ENCODE measurements at places on chromosomes 5 and 9. TPM values are rescaled to one million over a fixed set of nuclear protein-coding genes. Genes with fewer than 3 reads are reported as not detected.

- no peak for DNase-seq
Observed at GRCh38 chr5:69007163-69007562, 86.7 kb upstream of the SLC30A5 start.

The SH3GLB2 gene
- 33.9 TPM for total RNA-seq

The TMC1 gene
- total RNA-seq = 0.25 TPM

The KIF4B gene
- total RNA-seq = not detected

The NAA35 gene
- 17.9 TPM for total RNA-seq

- no peak for DNase-seq
Observed at GRCh38 chr5:132663771-132664695, 6.1 kb downstream of the IL13 start.

GRCh38 chr5:153974131-153974812 is 64.4 kb downstream of the FAM114A2 start:
- DNase-seq = no peak

GRCh38 chr9:137255448-137256114 is 454 bp downstream of the NELFB start:
- DNase-seq = peak; percentile 46

GRCh38 chr9:8868632-8869031 is 1069.1 kb upstream of the DMAC1 start:
- no peak for DNase-seq

DNA sequence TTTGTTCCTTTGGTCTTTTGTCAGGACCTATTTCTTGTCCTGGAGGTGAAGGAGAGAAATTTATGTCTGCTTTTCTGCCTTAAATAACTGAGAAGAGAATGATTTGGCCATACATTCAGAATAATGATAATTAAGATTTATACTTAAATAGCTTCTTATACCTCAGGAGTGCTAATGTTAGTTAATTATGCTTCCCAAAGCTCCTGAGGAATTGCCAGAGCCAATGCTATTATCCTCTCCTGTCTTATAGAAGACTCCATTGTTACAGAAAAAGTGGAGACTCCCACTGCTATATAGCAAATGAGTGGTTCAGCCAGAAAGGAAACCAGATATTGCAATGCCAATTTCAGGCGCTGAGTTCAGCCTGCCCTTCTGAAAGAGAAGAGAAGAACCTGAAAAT is 67.0 kb downstream of the NTRK2 start:
- DNase-seq = no peak

GRCh38 chr5:120531215-120531614 is 67.1 kb downstream of the PRR16 start:
- no peak for DNase-seq

The SLC36A3 gene
- not detected for total RNA-seq

The RGS7BP gene
- 3.6 TPM for total RNA-seq

The RNF183 gene
- not detected for total RNA-seq

The PCDHGA5 gene
- total RNA-seq = 4.9 TPM

The CCNJL gene
- total RNA-seq = 6.5 TPM

The CDKN2B gene
- total RNA-seq = 0.82 TPM

The SIMC1 gene
- total RNA-seq = 4.7 TPM

DNA sequence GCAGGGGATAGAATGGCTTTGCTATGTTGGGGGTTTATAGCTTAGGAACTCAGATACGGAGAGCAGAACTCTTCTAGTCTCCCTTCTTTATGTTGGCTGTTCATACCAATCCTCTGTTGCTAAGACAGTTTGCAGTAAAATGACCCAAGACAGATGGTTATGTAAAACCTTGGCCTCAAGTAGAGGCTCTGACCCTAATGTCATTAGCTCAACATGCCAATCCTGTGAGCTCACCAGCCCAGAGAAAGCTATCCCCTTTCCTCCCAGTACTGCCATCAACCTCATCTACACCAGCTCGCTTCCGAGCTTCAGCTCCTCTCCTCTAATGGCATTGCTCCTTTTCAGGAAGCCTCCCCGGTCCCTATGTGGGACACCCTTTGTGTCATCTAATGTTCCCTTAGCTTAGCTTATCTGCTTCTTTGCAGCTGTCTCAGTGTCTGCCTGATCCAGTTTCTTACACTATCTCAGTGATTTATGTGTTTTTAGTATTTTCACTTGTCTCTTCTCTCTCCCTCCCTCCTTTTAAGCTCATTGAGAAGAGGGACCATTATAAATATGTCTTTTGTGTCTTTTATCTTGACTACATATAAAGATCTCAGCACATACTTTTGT is 281.3 kb upstream of the CLINT1 start:
- DNase-seq = peak; percentile 26

- DNase-seq = no peak
Observed at GRCh38 chr9:14741369-14741768, 18.8 kb upstream of the CER1 start.

DNA sequence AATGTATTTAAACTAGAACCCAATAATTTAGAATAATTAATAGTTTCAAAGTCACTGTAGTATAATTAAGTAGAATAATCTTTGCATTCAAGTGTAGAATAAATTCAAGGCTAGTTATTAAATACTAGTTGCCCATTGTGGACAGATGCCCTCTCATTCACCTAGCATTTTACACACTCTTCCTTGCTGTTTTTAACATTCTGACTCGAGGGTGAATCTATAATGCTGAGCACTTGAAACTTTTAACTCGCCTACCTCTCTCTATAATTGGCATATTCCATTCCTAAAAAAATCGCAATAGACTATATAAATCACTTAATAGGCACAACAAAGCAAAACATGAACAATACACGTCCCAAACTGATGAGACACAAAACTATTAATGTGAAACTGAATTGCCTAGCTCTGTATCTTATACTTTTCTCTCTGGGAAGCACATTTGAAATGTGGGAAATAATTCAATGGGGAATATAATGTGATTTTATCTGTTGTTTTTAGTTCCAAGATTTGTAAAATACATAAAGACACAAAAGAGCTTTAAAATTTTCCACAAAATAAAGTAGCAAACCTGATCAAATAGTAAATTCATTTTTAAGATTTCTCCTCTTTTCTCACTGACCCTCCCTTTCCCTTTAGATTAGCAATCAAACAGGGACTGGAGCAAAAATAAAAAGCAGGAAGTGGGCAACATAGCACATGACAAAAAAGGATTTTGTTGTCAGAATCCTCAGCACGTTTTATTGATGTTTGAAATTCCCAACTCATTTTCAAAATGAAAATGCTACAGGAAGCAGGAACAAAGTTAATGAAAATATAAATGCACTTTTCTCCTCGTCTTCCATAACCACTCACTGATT is 295.6 kb downstream of the PDE4D start:
- DNase-seq = no peak

The DMRTA1 gene
- 0.77 TPM for total RNA-seq

DNA sequence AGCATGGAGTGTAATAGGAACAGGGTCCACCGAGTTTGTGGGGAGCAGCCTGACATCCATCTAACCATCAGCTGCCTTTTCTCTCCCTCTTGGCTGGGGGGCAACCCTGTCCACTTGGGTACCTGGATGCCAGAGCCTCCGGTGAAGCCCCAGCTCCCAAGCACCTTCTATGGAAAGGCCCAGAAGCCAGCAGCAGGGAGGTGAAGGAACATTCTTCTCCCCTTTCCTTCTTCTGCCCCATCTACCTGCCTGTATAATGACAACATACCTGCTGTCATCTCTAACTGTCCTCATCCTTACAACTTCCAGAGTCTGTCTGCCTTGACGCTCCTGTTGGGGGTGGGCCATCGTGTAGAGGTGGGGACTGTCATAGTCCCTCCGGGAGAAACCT is 33.1 kb downstream of the THBS4 start:
- no peak for DNase-seq

- peak; percentile 26 for DNase-seq
Observed at GRCh38 chr9:124342776-124343485, 72.3 kb downstream of the PSMB7 start.

The DOCK8 gene
- 3.7 TPM for total RNA-seq

The TPRN gene
- total RNA-seq = 18.0 TPM
